ENCODE measurements at places on chromosomes 1 and 21. TPM values are rescaled to one million over a fixed set of nuclear protein-coding genes. Genes with fewer than 3 reads are reported as not detected.

The CNR2 gene
- not detected for total RNA-seq

The LRRC3 gene
- total RNA-seq, result 1.4 TPM

The AMPD1 gene
- not detected for total RNA-seq

The KCNA3 gene
- 124 TPM for total RNA-seq

The SLC25A34 gene
- 2.2 TPM for total RNA-seq

The NFASC gene
- not detected for total RNA-seq

The FOXD2 gene
- total RNA-seq, result 0.73 TPM

The ITLN1 gene
- total RNA-seq, result not detected

The PLEKHO1 gene
- total RNA-seq, result 154 TPM

The C8B gene
- not detected for total RNA-seq

The SHC1 gene
- total RNA-seq, result 78.4 TPM

The KLHDC8A gene
- not detected for total RNA-seq

The FAM20B gene
- 31.9 TPM for total RNA-seq

The ANGPTL1 gene
- not detected for total RNA-seq

The FCER1G gene
- total RNA-seq, result 10.5 TPM

The PLD5 gene
- not detected for total RNA-seq

The C1orf87 gene
- total RNA-seq, result not detected

The LCE1C gene
- total RNA-seq, result not detected

The CYP4A11 gene
- not detected for total RNA-seq

The RGS2 gene
- 27.9 TPM for total RNA-seq

The OR6K2 gene
- total RNA-seq, result not detected

The PGLYRP3 gene
- total RNA-seq, result not detected

The SIM2 gene
- not detected for total RNA-seq

The TNFSF4 gene
- total RNA-seq, result 3.9 TPM

The CBS gene
- total RNA-seq, result 0.81 TPM

The LDLRAD1 gene
- total RNA-seq, result not detected

The ACTL8 gene
- not detected for total RNA-seq

The SV2A gene
- total RNA-seq, result 4.3 TPM

The NBPF6 gene
- total RNA-seq, result not detected

The OR2C3 gene
- total RNA-seq, result not detected

The GPR37L1 gene
- not detected for total RNA-seq

The KCNJ9 gene
- total RNA-seq, result not detected

The TNFRSF18 gene
- total RNA-seq, result 8.0 TPM

The PRAMEF9 gene
- total RNA-seq, result not detected

The RABGGTB gene
- 97.8 TPM for total RNA-seq

The S100A16 gene
- total RNA-seq, result not detected

The HTR6 gene
- 0.33 TPM for total RNA-seq

The TTC34 gene
- 4.9 TPM for total RNA-seq

The PLA2G2A gene
- not detected for total RNA-seq

The NFIA gene
- 6.9 TPM for total RNA-seq

The PCP4 gene
- not detected for total RNA-seq

The KRTAP24-1 gene
- total RNA-seq, result not detected

The CYP4A22 gene
- not detected for total RNA-seq

The CFAP74 gene
- not detected for total RNA-seq

The CYP2J2 gene
- total RNA-seq, result 0.28 TPM
